ENCODE measurements at places on chromosomes 3 and 15.

DNA sequence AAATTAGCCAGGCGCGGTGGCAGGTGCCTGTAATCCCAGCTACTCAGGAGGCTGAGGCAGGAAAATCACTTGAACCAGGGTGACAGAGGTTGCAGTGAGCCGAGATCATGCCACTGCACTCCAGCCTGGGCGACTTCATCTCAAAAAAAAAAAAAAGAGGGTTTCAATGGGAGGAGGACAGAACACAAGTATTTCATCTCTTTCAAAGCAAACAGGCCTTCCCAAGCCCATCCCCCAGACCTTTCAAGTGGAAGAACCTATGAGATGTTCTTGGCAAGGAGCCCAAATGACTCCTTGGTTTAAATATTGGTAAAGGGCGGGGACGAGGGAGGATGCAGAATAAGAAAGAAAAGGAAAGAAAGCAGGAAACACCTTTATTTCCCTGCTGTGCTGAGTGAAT is 62.2 kb upstream of the MCF2L2 start:
- no peak for DNase-seq

- no peak for DNase-seq
Observed at GRCh38 chr3:34073961-34074360, 275.5 kb downstream of the PDCD6IP start.

DNA sequence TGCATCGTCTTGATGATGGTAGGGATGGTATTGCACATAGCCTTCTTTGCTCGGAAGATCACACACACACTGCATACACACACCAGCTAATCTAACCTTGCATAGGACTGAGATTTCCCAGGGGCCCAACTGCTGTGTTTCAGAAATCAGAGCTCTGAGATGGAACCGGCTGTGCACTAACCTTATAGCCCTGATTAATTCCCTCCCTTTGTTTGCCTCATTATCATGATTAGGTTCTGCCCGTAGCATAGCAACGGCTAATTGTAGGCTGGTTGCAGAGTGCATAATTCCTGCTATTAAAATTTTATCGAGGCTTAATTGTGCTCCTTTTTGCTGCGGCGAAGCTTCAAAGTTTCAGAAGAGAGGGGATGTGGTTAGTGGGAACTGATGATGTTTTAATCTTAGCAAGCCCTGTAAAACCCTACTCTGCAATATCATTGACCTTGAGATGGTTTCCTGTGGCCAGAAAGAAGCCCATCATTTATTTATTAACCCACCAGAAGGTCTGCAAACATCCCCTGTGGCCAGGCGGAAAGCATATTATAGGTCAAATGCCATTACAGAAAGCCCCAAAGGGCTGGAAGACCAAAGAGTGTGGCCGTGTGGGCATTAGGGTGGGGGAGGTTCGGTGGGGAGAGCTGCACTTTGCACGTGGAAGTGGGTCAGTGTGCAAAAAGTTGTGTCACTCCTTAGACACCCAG is 56.2 kb upstream of the GLCE start:
- DNase-seq = peak; percentile 21

- DNase-seq = no peak
Observed at GRCh38 chr15:52417521-52417920, 111.2 kb downstream of the MYO5A start.

DNA sequence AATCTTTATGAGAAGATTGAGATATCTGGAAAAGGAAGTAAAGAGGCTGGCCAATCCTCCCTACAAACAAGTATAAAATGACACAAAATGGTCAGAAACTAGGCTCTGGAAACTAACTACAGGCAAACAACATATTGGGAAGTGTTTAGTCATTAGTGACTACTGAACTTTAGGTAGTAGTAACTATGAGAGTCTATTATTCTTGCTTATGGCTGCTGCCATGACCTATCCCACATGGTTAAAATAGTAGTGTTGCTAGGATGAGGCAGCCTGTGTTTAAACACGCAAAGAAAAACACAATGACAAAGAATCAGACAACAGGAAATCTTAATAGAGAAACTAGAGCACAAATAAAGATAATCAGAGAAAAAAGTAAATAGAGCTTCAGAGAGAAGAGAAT is 67.9 kb downstream of the RFX7 start:
- DNase-seq = no peak

- DNase-seq = no peak
Observed at GRCh38 chr15:90402223-90402622, 14.2 kb downstream of the IQGAP1 start.

- DNase-seq = no peak
Observed at GRCh38 chr3:168546707-168547106, 451.0 kb upstream of the GOLIM4 start.

DNA sequence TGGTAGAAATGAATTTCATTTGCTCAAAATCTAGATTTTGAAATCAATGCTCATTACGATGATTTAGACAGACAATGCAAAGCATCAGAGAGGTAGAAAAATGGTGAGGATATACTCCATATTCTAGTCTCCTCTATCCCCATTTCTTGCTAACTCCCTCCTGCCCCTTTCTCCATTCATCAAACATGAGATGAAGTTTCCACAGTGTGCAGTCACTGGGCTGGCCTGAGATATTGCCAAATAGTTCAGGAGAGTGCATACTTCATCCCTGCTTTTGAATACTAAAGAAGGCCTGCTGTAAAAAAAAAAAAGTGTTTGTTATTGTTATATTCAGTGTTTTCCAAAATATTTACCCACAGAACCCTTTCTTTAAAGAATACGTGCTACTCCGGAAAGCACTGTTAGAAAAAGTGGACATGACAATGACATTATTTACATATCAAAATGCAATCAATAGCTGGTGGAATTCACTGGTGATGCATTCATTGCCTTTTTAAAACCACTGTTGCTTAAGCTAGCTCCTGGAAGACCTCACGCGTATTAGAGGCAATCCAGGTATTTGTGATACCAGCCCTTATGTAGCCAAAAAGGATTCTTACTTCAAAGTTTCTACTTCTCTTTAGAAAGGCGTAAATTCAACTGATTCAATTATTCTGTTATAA is 247.6 kb upstream of the SOX2 start:
- DNase-seq = no peak

- no peak for DNase-seq
Observed at GRCh38 chr3:73148206-73148605, 86.7 kb downstream of the EBLN2 start.

DNA sequence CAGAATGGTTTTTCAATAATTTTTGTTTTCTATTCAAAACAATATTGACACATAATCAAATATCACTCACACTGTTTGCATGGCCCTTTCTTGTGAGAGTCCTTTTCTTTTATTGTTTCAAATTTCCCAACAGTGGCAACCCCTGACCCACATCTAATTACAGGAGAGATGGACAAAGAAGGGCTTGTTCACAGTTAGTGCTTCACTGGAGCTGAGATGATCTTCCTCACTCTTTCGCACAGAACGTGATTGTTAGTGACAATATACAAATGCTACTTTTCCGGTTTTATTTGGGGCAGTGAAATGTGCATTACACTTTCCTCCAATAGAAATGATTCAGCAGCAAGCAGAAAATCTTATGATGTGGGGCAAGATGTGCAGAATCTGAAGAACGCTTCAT is 38.6 kb upstream of the TTC14 start:
- DNase-seq = no peak

- DNase-seq = no peak
Observed at GRCh38 chr3:168996622-168997021, 666.9 kb downstream of the MECOM start.

GRCh38 chr3:73398084-73398483 is 226.7 kb downstream of the PDZRN3 start:
- DNase-seq = no peak

DNA sequence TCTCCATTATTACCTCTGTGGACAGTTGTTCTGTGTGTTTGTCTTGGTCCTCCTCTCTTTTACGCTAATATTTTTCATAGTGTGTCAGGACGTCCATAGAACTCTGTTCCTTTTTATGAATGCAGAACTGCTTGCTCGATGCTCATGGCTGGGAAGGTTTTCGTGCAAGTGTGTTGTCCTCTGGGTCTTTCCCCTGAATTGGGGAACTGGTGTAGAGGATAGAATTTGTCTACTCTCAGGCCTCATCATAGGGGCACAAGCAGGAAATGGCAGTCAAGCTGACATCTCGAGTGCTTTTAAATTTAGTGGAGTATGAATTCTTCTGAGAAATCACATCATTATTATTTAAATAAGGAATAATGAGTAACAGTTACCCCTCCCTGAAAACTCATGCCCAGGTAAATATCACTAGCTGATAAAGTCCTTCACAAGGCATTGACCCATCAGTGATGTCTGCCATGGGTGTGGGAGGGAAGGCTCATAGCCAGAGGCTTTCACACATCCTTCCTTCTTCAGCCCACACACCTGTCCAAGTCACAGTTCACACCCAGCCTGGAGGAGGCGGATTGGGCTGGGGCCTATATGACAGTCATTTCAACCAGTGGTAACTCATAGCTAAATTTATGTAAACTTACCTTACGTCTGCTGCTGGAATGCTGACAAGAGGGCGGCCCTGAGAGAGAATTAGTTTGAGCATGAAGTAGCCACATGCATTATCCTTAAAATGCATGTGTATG is 226.1 kb downstream of the PLCL2 start:
- no peak for DNase-seq

DNA sequence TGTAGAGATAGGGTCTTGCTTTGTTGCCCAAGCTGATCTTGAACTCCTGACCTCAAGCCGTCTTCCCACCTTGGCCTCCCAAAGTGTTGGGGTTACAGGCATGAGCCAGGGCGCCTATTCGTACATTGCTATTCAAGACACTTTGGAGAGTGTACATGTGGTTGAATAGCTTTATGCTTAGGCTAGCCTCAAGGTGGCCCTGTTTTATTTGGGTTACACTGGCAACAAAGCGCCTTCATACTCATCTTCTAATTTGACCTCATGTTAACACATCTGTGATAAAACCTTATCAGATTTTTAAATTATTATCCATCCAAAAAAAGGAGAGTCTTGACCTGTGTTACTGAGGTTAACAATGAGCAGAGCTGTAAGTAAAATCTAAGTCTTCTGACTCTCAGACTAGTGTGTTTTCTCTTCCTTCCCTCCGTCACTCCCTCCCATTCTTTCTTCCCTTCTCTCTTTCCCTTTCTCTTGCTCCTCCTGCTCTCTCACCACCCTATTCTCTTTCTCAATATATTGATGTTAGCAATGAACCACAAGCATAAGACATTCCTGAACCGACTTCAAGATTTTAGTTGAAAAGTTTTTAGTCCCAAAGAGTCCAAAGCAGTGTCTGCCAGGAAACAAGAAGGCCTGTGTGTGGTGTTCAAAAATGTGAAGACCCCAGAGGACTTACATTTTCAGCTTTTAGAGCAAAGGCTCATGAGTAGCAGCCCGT is 603.7 kb upstream of the CFAP20DC start:
- no peak for DNase-seq

DNA sequence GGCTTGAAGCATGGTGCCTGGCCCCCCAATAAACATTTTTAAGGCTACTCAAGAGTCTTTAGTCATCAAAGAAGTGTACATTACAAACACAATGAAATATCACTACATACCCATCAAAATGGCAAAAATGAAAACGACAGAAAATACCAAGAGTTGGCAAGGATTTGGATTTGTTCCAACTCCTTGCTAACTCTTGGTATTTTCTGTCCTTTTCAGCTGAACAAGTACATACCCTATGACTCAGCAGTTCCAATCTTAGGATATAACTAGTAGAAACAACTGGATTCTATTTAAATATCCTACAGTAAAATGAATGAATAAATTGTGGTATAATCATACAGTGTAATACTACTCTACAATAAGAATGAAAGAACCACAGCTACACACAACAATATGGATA is 25.1 kb upstream of the GABPB1 start:
- DNase-seq = no peak

Data from CD4-positive, alpha-beta T cell treated with Interleukin-10 for 1 hour (primary cell).